ENCODE measurements at places on chromosomes 2 and 18. TPM values are rescaled to one million over a fixed set of nuclear protein-coding genes. Genes with fewer than 3 reads are reported as not detected.
A peak's percentile ranks its signal among the peaks of the same experiment; 100 is the strongest.

The MTA3 gene
- total RNA-seq, result 35.6 TPM

The ARPC2 gene
- total RNA-seq, result 707 TPM

The GPR155 gene
- 24.3 TPM for total RNA-seq

The DUSP2 gene
- 47.7 TPM for total RNA-seq

The ANKRD12 gene
- total RNA-seq, result 107 TPM

The DES gene
- not detected for total RNA-seq

The TPRKB gene
- total RNA-seq, result 37.5 TPM

The NTSR2 gene
- total RNA-seq, result not detected

The CNGA3 gene
- total RNA-seq, result not detected

The CD207 gene
- not detected for total RNA-seq

The RUFY4 gene
- total RNA-seq, result 4.9 TPM

The CPO gene
- not detected for total RNA-seq

- no peak for DNase-seq
These were observed 36.0 kb downstream of the CTIF start for GRCh38 chr18:48574667-48575300.

GRCh38 chr2:172448544-172449267 is 21.3 kb downstream of the ITGA6 start:
- DNase-seq, result no peak

DNA sequence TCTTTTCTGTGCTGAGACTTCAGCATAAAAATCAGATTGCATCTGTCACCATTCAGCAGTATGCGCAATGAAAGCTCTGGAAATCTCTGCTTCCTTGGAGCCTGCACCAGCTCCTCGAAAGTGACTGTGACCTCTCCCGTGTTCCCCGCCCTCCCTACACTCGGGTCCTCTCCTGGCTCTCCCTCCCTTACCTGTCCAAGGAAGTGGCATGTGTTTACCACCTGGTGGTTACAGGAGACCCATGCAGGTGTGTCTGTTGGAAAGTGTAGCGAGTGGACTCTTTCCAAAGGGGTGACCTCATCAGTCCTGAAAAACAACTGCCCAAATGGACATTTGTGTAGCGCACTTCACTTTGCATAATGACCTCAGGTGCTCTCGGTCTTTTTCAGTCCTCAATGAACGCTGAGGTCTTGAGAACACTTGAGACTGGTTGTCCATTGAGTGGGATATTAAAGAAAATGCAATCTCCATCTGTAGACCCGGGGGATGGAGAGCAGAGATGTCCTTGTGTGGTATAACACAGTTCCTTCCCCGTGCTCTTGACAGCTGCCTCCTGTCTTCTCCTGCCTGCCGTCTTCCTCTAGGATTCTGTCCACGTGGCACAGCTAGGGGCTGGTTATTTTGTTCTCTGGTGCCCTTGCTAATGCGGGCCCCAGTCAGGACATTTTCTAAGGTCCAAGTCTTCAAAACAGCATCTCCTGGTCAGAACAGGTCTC is 133.2 kb downstream of the ACKR3 start:
- no peak for DNase-seq

DNA sequence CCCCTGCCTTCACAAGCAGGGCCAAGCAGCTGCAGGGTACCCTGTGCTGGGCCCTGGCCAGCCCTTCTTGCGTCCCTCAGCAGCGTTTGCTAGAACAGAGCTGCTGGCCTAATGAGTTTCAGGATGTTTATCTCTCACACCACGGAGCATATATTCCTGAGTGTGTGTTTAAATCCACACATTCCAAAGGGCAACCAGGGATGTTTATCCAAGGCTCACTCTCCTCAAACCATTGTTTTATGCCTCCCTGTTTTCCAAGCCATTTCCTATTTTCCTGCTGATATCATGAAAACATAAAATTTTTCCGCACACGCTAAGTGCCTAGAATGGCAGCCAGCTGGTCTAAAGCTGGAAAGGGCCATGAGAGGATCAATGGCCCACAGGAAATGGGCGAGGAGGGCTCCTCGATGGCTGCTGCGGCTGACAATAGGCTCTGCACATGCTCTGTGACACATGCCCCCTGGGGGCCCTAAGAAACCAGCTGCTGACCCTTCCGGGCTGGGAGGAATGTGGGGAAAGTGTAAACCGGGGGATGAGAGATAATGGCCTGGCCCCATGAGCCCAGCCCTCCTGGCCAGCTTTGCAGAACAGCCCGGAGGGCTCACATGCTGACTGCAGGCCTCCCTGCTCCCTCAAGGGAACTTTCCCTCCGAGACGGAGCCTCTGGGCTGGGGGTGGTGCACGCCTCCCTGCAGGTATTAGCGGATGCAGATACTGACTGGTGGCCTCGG is 194.0 kb downstream of the NDUFA10 start:
- DNase-seq, result no peak

- DNase-seq, result no peak
These were observed 82.2 kb upstream of the HDAC4 start for GRCh38 chr2:239482778-239483712.

- DNase-seq, result no peak
These were observed 320.5 kb downstream of the CTNNA2 start for GRCh38 chr2:79833235-79833878.

GRCh38 chr18:44941516-44941915 is 260.8 kb downstream of the SETBP1 start:
- DNase-seq, result no peak

DNA sequence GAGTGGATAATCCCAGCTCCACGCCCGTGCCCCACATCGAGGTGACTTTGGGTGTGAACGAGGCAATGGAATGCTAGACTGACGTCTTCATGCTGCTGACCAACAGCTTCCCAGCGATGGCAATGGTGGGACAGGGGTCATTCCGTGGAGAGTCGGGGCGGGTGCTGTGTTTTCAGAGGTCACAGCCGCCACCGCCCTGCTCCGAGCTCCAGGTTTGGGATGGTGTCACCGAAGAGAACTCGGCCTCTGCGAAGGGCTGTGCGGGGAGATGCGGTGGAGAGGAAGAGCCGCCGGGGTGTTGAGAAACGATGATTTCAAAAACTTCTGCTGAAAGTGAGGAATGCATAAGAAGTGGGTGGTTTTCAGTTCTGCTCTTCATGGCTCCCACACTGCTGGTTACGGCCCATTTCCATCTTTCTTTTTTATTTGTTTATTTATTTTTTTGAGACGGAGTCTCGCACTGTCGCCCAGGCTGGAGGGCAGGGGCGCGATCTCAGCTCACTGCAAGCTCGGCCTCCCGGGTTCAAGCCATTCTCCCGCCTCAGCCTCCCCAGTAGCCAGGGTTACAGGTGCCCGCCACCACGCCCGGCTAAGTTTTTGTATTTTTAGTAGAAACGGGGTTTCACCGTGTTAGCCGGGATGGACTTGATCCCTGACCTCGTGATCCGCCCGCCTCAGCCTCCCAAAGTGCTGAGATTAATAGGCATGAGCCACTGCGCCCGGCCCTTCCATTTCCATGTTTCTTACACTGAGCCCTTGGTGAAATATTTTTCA is 142.6 kb downstream of the RTP5 start:
- no peak for DNase-seq

DNA sequence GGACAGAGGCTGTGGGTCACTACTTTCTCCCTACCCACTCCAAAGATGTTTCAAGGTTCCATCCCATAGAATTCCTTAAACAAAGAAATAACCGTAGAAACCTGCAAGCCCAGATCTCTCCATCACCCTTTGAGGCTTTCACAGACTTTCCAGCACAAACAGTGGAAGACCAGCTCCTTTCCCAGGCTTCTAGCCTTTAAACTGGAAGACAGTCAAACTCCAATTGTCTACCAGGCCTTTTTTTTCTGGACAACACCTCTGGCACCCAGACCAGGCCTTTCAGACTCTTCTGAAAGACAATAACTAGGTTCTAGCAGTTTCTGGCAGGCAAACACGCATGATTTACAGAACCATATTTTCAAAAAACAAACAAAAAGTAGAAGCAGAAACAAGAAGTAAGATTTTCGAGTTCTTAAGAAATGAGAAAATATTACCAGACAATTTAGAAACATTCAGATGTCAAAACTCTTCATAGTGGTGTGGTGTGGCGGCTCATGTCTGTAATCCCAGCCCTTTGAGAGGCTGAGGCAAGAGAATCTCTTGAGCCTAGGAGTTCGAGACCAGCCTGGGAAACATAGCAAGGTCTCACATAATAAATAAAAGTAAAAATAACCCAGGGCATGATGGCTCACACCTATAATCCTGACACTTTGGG is 106.8 kb upstream of the MSH2 start:
- DNase-seq, result no peak

DNA sequence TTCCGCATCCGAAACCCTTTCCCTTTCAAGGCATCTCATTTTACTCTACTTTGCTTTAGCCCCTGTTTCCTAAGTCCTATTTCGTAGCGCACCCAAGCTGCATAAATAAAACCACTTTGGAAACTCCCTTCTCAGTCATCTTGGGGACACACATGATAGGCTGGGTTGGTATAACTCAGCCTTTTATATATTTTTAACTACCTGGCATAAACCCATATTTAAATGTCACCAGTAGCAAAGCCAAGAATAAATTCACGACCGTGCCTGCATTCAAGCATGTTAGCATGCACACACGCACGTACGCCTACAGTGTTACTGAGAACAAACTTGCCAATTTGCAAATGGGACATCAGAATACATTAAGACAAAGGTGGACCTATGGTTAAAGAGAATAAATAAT is 564.7 kb upstream of the PIK3C3 start:
- no peak for DNase-seq

DNA sequence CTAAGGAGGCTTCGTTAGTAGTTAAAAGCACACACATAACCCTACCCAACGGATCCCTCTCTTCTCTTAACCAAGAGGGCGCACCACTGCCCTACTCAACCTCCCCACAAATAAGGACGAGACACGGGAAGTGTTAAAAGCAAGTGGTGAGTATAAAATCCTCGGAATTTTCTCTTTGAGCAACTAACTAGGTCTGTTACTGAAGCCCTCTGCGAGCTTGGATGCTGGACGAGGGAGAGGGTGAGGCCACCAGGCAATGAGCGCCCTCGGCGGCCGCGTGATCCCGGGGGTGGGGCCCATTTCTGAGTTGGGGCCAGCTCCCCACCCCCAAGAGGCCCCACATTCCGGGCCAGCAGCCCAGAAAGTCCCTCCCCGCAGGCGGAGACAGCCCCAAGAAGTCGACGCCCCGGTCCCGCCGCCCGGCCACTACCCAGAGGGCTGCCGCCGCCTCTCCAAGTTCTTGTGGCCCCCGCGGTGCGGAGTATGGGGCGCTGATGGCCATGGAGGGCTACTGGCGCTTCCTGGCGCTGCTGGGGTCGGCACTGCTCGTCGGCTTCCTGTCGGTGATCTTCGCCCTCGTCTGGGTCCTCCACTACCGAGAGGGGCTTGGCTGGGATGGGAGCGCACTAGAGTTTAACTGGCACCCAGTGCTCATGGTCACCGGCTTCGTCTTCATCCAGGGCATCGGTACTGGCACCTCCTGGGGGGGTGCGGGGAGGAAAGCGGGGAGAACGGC is at the start of gene CYBRD1:
Gene CYBRD1, plus strand, starts transcription at position 423 of the 736 bp plus-strand sequence. Its CDS starts 72 bp downstream, at position 495.
- peak; percentile 52 for DNase-seq

GRCh38 chr2:1060987-1061386 is 110.3 kb downstream of the SNTG2 start:
- no peak for DNase-seq

DNA sequence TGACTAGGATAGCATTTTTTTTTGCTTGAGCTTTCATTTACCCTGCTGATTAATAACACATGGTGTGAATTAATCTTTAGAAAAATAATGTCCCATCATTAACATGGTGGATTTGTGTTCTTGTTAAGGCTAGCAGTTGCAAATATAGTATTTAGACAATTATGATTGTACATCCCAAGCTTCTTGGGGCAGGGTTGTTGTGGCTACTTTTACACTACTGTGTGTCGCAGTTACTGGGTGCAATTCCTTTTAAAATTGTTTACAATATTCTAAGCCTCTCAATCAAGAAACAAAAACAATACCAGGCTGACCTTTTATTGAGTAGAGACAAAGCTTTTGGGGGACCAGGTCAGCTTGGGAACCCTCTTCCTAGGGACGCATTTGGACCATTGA is 2.5 kb downstream of the FMNL2 start:
- DNase-seq, result no peak

GRCh38 chr2:10382354-10383061 is 65.6 kb downstream of the ODC1 start:
- peak; percentile 52 for DNase-seq

DNA sequence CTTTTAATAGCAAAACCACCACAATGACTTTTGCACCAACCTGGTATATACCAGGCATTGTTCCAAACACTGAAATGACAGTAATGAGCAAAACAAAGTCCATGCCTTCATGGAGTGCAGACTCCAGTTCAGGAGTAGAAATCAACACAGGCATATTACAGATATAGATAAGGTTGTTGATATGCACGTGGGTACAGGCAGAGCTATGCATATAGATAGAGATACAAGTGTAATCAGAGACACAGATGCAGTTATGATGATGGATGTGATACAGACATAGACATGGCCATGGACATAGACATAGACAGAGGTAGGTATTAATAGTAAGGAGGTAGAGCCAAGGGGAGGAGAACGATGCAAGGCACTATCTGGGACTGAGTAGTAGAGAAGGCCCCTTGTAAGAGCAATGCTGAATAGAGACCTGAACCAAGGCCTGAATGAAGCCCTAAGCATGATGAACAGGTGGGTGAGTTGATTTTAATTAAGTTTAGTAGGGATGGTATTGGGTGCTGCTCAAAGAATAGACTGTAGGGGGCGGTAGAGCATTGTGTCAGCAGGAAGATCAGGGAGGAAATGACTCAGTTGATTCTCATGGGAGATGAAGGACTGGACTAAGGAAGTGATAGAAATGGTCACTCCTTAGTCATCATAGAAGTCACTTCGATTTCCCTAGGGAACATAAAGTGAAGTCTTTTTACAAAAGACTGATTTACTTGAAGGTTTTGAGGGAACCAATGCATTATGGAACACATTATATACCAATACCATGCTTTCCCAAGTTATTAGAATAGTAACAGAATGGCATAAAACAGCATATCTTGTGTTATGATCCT is 39.4 kb downstream of the CMPK2 start:
- DNase-seq, result no peak

- DNase-seq, result no peak
These were observed 129.2 kb upstream of the ERBB4 start for GRCh38 chr2:212667751-212668316.

GRCh38 chr2:17918789-17919188 is 40.3 kb downstream of the KCNS3 start:
- no peak for DNase-seq

DNA sequence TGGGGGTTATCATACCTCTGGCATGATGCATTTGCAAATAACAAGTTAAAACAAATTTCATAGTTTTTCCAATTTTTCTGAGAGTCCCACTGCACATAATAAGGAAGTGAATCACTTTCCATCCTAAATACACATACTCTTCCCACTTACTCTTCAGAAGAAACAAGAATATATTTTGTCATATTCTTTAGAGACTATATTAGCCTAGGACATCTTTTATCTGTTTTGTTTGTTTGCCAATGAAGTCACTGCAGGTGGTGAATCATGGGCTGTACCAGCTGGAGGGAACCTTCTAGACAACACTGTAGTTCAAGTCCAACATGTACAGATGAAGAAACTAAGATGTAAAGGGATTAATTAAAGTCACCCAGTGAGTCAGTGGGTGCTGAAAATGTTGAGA is 116.8 kb downstream of the XIRP2 start:
- no peak for DNase-seq

- DNase-seq, result no peak
These were observed 2.9 kb upstream of the LNPK start for GRCh38 chr2:176004934-176005333.

GRCh38 chr2:182133195-182133891 is 147.7 kb downstream of the PPP1R1C start:
- DNase-seq, result no peak
